ENCODE measurements at places on chromosomes 2 and 18. TPM values are rescaled to one million over a fixed set of nuclear protein-coding genes. Genes with fewer than 3 reads are reported as not detected.

GRCh38 chr2:50720697-50721315 is 311.1 kb downstream of the NRXN1 start:
- H3K27me3 ChIP-seq: no peaks in the 10 kb centered on the region
- no peak overlapping the region for H3K4me3 ChIP-seq
- DNase-seq: no peak
- no peaks in the 10 kb centered on the region for H3K36me3 ChIP-seq

- H3K27ac ChIP-seq: no peak overlapping the region
- H3K27me3 ChIP-seq: no peaks in the 10 kb centered on the region
- H3K4me1 ChIP-seq: peaks cover 7% of the 10 kb centered on the region
- H3K36me3 ChIP-seq: no peaks in the 10 kb centered on the region
- H3K4me3 ChIP-seq: no peak overlapping the region
Observed at GRCh38 chr2:147365622-147366021, 479.2 kb upstream of the ACVR2A start.

GRCh38 chr2:112918256-112918655 is 7.3 kb downstream of the IL37 start:
- H3K36me3 ChIP-seq: no peaks in the 10 kb centered on the region
- no peaks in the 10 kb centered on the region for H3K27me3 ChIP-seq
- no peak overlapping the region for H3K27ac ChIP-seq
- H3K4me3 ChIP-seq: no peak overlapping the region
- no peak for DNase-seq

Gene TEX51
- total RNA-seq: not detected

- no peak overlapping the region for H3K4me3 ChIP-seq
- no peaks in the 10 kb centered on the region for H3K27me3 ChIP-seq
- peaks cover 6% of the 10 kb centered on the region for H3K4me1 ChIP-seq
- no peak for DNase-seq
- no peak overlapping the region for H3K27ac ChIP-seq
- no peaks in the 10 kb centered on the region for H3K36me3 ChIP-seq
Observed at GRCh38 chr18:789397-789796, 22.6 kb downstream of the YES1 start.

GRCh38 chr2:198161151-198161550 is 356.8 kb downstream of the PLCL1 start:
- H3K27me3 ChIP-seq: no peaks in the 10 kb centered on the region
- no peaks in the 10 kb centered on the region for H3K4me1 ChIP-seq
- no peak overlapping the region for H3K4me3 ChIP-seq
- H3K27ac ChIP-seq: no peak overlapping the region
- no peaks in the 10 kb centered on the region for H3K36me3 ChIP-seq

DNA sequence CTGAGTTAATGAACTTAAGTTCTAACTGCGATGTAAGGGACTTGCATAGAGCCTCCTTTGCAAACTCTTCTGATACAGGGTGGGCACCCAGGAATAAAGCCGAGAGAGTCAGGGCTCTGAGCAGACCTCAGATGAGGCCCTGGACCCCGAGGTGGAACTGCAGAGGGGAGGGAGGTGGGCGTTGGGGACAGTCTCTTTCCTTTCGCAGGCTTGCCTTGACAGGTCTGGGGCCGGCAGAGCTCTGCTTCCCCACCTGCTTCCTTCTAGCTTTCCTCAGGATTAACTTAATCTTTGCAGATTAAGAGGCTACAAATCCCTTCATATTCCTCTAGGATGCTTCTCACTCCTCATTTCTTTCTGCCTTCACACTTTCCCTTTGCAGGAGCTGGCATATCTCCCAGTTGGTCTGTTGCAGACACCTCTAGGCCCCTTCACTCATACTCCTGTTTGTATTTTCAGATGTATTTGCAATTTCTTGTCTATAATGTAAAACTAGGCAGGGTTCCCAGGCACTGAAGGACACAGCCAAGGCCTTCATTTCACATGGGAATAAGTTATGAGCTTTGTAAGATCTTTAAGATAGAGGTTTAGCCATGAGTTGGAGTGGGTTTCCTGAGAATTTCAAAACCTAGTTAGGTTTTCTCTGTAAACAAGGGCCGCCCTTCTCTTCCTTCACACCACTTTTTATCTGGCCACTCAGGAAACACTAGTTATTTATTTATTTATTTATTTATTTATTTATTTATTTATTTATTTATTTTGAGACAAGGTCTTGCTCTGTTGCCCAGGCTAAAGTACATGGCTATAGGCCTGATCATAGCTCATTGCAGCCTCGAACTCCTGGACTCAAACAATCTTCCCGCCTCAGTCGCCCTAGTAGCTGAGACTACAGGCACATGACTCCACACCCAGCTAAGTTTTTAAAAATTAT is 70.9 kb downstream of the MTCL1 start:
- no peaks in the 10 kb centered on the region for H3K36me3 ChIP-seq
- no peak overlapping the region for H3K27ac ChIP-seq
- H3K4me3 ChIP-seq: no peak overlapping the region
- no peaks in the 10 kb centered on the region for H3K4me1 ChIP-seq
- no peaks in the 10 kb centered on the region for H3K27me3 ChIP-seq

- no peak overlapping the region for H3K4me3 ChIP-seq
- no peak overlapping the region for H3K27ac ChIP-seq
- no peak for DNase-seq
Observed at GRCh38 chr18:54147439-54147838, 77.0 kb downstream of the MBD2 start.

Gene LIPG
- total RNA-seq: not detected

Gene CPLX4
- not detected for total RNA-seq

DNA sequence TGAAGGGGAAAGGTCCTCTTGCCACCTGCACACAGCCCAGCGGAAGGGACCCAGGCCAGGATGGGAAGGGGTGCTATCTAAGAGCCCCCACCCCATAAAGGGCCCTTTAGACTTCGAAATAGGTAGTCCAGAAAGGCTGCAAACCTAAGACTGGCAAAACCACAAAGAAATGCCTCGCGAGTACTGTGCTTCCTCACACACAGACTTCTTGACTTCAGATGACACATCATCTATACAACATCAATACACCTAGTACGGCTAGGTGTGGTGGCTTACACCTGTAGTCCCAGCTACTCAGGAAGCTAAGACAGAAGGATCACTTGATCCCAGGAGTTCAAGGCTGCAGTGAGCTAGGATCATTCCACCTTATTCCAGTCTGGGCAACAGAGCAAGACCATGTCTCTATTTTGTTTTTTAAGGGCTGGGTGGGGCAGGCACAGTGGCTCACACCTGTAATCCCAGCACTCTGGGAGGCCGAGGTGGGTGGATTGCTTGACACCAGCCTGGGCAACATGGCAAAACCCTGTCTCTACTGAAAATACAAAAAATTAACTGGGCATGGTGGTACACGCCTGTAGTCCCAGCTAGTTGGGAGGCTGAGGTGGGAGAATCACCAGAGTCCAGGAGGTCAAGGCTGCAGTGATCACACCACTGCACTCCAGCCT is 125.8 kb downstream of the CABLES1 start:
- DNase-seq: no peak
- no peaks in the 10 kb centered on the region for H3K36me3 ChIP-seq
- peaks cover 35% of the 10 kb centered on the region for H3K4me1 ChIP-seq
- H3K27me3 ChIP-seq: no peaks in the 10 kb centered on the region

Gene NR4A2
- 290 TPM for total RNA-seq

DNA sequence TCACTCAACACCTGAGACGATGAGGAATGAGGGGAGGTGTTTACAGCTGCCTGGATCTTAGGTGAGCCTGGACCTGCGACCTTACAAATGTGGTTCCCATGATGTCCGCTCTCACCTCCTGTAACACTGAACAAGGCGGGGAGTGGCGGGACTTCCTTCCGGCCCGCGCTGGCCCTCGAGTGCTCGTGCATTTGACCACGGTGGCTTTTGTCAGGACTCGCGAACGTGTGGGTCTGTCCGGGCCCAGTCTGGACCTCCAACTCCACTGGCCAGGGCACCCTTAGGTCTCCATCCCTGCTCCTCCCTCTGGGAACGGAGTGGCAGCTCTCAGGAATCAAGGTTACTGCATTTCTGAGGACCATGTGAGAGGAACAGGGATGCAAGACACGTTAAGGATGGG is 263.0 kb upstream of the SALL3 start:
- H3K4me3 ChIP-seq: no peak overlapping the region
- H3K27me3 ChIP-seq: peaks cover 2% of the 10 kb centered on the region
- no peaks in the 10 kb centered on the region for H3K4me1 ChIP-seq
- no peaks in the 10 kb centered on the region for H3K36me3 ChIP-seq

- no peaks in the 10 kb centered on the region for H3K27me3 ChIP-seq
- H3K27ac ChIP-seq: no peak overlapping the region
- H3K36me3 ChIP-seq: no peaks in the 10 kb centered on the region
- H3K4me1 ChIP-seq: peaks cover 93% of the 10 kb centered on the region
Observed at GRCh38 chr2:98483257-98483861, 38.7 kb downstream of the INPP4A start.

Gene DTNA
- total RNA-seq: not detected

Gene KHK
- total RNA-seq: 4.7 TPM

Gene FAHD2B
- 31.0 TPM for total RNA-seq

DNA sequence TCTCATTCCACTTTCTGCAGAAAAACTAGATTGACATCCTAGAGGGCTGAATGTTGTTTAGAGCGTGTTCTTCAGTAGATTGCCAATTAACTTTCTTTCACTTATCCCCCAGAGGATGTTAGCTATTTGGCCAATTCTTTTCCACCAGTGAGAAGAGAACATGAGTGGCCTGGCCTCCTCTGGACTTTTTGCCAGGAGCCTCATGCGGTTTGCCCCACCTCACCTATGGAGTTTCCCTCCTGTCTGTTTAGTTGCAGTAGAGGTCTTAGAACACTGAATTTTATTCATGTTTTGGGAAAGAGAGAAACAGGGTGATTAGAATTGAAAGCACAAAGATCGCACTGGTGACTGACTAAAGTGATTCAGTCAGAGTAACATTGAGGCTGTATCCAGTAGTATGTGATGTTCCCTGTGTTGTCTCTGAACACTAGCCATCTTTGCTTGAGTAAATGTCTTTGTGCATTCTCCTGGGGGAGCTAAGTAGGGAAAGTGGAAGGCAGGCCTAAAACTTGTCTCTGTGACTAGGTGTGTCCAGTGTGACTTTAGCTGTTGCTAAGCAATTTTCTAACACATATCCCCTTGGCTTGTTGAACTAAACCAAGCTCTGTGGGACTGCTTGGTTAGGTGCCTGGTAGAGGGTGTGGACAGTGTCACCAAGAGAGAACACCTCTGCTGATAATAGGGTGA is 34.0 kb downstream of the UGP2 start:
- no peak overlapping the region for H3K4me3 ChIP-seq
- no peak for DNase-seq
- peaks cover 18% of the 10 kb centered on the region for H3K36me3 ChIP-seq
- no peak overlapping the region for H3K27ac ChIP-seq
- H3K27me3 ChIP-seq: no peaks in the 10 kb centered on the region
- H3K4me1 ChIP-seq: no peaks in the 10 kb centered on the region

Gene ALK
- not detected for total RNA-seq

Gene FBXO48
- total RNA-seq: 0.44 TPM

Gene PXDN
- 0.84 TPM for total RNA-seq

DNA sequence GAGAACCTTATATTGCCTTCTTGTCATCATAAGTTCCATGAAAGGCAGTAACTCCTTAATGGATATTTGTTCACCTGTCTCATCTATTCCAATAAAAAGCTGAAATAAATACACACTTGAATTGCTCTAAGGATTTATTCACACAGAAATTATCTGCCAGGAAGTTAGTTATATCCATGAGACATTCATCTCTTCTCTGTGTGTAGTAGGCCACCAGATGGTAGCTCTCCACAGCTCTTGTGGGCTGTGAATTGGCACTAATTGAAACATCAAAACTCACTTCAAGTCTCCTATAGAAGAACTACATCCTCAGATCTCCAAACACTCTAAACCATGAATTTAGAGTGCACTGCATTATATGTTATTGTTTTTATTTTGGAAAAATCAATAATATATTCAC is 189.6 kb downstream of the DSC3 start:
- H3K4me1 ChIP-seq: no peaks in the 10 kb centered on the region
- no peaks in the 10 kb centered on the region for H3K27me3 ChIP-seq
- H3K27ac ChIP-seq: no peak overlapping the region
- no peak for DNase-seq
- no peaks in the 10 kb centered on the region for H3K36me3 ChIP-seq

DNA sequence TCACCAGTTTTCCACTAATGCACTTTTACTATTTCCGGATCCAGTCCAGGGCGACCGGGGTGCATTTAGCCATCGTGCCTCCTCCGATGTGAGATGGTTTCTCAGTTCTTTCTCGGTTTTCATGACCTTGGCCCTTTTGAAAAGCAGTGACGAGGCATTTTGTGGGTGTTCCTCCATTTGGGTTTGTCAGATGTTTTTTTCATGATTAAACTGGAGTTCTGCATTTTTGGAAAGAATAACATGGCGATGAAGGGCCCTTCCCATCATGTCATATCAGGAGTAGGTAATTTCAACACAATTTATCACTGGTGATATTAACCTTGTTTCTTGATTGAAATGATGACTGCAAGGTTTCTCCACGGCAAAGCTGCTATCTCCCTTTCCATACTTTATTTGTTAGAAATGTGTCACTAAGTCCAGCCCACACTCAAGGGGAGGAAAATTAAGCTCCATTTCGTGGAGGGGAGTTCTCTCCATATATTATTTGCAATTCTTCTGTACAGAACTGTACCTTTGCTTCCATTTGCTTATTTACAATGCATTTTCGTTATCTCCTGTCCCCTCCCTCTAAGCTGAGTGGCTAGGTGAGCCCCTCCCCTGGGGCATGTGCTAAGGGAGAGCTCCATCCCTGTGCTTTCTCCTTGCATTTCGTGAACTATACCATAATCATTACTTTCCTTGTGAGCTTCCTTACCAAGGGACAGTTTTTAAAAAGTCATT is 8.9 kb upstream of the KLF11 start:
- no peak for DNase-seq
- no peaks in the 10 kb centered on the region for H3K36me3 ChIP-seq
- peaks cover 30% of the 10 kb centered on the region for H3K4me1 ChIP-seq
- no peak overlapping the region for H3K4me3 ChIP-seq
- no peak overlapping the region for H3K27ac ChIP-seq

- peaks cover 4% of the 10 kb centered on the region for H3K4me1 ChIP-seq
- no peak overlapping the region for H3K27ac ChIP-seq
- no peaks in the 10 kb centered on the region for H3K27me3 ChIP-seq
Observed at GRCh38 chr18:48733643-48734253, 194.9 kb downstream of the CTIF start.

GRCh38 chr18:49230326-49230725 is 230.1 kb downstream of the DYM start:
- peaks cover 5% of the 10 kb centered on the region for H3K36me3 ChIP-seq
- peaks cover 5% of the 10 kb centered on the region for H3K4me1 ChIP-seq
- no peak for DNase-seq
- H3K27ac ChIP-seq: no peak overlapping the region

DNA sequence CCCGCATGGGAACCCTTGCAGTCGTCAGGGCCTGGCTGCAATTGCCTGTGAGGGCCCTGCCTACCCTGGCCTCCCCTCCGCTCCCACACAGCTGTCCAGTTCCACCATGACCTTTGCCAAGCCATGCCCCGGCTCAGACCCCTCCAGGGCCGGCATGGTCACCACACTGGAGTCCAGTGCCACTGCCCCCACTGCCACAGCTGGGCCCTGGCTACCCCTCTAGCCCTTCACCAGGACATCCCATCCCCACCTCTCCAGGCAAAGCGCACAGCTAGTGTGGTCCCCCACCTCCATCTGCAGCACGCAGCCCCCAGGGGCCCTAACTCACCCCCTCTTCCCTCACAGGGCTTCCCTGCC is 70.3 kb upstream of the SMAD7 start:
- H3K27me3 ChIP-seq: no peaks in the 10 kb centered on the region
- H3K36me3 ChIP-seq: no peaks in the 10 kb centered on the region
- peaks cover 5% of the 10 kb centered on the region for H3K4me1 ChIP-seq
- H3K4me3 ChIP-seq: no peak overlapping the region
- no peak for DNase-seq

All from CD4-positive, alpha-beta T cell (primary cell).